Naive thymus-derived CD8-positive, alpha-beta T cell (primary cell): ENCODE measurements at places on chromosomes 16 and 17. TPM values are rescaled to one million over a fixed set of nuclear protein-coding genes. Genes with fewer than 3 reads are reported as not detected.

The RNF213 gene
- 328 TPM for total RNA-seq

The MEIOC gene
- not detected for total RNA-seq

GRCh38 chr17:19418251-19418992, 7.4 kb downstream of the RNF112 start:
- peaks cover 3% of the 10 kb centered on the region for H3K4me1 ChIP-seq
- H3K27ac ChIP-seq: no peak overlapping the region
- DNase-seq: no peak
- H3K4me3 ChIP-seq: no peak overlapping the region
- no peaks in the 10 kb centered on the region for H3K36me3 ChIP-seq
- H3K27me3 ChIP-seq: no peaks in the 10 kb centered on the region

- H3K27ac ChIP-seq: no peak overlapping the region
- no peak overlapping the region for H3K4me3 ChIP-seq
- no peaks in the 10 kb centered on the region for H3K4me1 ChIP-seq
- peaks cover 38% of the 10 kb centered on the region for H3K27me3 ChIP-seq
Observed at GRCh38 chr16:23213831-23214230, 31.3 kb downstream of the SCNN1G start.

The TM4SF5 gene
- total RNA-seq: not detected

- no peak overlapping the region for H3K4me3 ChIP-seq
- no peak for DNase-seq
- no peaks in the 10 kb centered on the region for H3K27me3 ChIP-seq
Observed at GRCh38 chr17:64773836-64774761, 112.0 kb upstream of the SMURF2 start.

The KIF2B gene
- total RNA-seq: not detected

- DNase-seq: no peak
- H3K36me3 ChIP-seq: no peaks in the 10 kb centered on the region
- H3K4me1 ChIP-seq: peaks cover 42% of the 10 kb centered on the region
- H3K4me3 ChIP-seq: no peak overlapping the region
- no peak overlapping the region for H3K27ac ChIP-seq
- H3K27me3 ChIP-seq: no peaks in the 10 kb centered on the region
Observed at GRCh38 chr16:56967733-56968132, 6.0 kb downstream of the CETP start.

The ERN2 gene
- not detected for total RNA-seq

DNA sequence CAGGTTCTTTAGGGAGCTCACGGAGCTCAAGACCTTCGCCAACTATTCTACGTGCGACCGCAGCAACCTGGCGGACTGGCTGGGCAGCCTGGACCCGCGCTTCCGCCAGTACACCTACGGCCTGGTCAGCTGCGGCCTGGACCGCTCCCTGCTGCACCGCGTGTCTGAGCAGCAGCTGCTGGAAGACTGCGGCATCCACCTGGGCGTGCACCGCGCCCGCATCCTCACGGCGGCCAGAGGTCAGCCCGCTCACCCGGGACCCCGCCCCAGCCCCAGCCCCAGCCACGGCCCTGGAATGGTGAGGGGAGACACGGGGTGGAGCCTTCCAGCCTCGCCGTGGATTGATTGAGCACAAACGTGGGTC, 13.5 kb downstream of the SARM1 start:
- DNase-seq: no peak
- H3K36me3 ChIP-seq: peaks cover 24% of the 10 kb centered on the region
- peaks cover 36% of the 10 kb centered on the region for H3K4me1 ChIP-seq

The TP53TG3C gene
- total RNA-seq: not detected

The SMIM36 gene
- total RNA-seq: not detected

DNA sequence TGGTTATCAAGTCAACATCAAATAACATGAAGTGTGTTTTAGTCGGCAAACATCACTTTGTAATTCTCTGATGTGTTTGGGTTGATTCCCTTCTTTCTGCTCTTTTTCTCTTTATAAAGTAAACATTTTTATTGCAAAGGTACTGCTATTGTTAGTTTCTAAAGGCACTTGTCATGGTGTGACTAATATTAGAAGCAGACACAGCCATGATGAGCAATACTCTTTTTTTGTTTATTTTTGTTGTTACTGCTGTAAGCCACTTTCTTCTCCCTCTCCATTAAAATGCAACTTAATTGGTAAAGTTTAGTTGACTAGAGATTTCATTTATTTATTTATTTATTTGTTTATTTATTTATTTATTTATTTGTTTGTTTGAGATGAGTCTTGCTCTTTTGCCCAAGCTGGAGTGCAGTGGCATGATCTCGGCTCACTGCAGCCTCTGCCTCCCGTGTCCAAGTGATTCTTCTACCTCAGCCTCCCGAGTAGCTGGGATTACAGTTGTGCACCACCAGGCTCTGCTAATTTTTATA, 424.7 kb downstream of the WWOX start:
- no peak overlapping the region for H3K4me3 ChIP-seq
- DNase-seq: no peak
- no peaks in the 10 kb centered on the region for H3K36me3 ChIP-seq
- no peak overlapping the region for H3K27ac ChIP-seq
- no peaks in the 10 kb centered on the region for H3K4me1 ChIP-seq

The KRTAP2-1 gene
- total RNA-seq: not detected

GRCh38 chr17:1413281-1413791, 13.3 kb upstream of the YWHAE start:
- H3K4me1 ChIP-seq: peaks cover 3% of the 10 kb centered on the region
- no peak for DNase-seq
- H3K27me3 ChIP-seq: no peaks in the 10 kb centered on the region
- H3K4me3 ChIP-seq: no peak overlapping the region
- no peak overlapping the region for H3K27ac ChIP-seq

DNA sequence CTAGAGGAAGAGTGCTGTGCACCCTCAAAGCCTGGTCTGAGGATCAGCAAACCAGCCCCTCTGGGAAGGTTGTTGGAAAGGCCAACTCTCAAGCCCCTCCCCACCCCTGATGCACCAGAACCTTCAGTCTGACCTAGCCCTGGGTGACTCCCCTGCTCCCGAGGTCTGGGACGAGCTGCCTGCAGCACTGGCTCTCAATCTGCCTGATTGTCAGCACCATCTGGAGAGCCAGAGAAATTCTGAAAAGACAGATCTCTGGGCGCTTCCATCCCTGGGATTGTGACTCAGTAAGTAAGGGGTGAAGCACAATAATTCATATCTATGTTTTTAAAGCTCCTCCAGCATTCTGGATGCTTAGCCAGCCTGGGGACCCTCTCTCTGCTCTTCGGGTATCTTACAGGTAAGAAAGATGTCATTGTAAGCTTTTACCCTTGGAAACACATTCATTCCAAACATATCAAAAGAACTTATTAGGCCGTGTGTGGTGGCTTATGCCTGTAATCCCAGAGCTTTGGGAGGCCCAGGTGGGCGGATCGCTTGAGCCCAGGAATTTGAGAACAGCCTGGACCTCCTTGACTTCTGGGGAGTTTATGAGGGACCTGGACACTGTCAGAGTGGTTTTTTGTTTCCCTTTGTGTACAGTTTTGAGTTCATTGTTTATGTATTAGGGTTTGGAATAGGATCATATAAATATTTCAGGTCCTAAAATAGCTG, 147.5 kb downstream of the KCNJ12 start:
- peaks cover 4% of the 10 kb centered on the region for H3K27me3 ChIP-seq
- H3K4me1 ChIP-seq: no peaks in the 10 kb centered on the region
- no peak for DNase-seq

DNA sequence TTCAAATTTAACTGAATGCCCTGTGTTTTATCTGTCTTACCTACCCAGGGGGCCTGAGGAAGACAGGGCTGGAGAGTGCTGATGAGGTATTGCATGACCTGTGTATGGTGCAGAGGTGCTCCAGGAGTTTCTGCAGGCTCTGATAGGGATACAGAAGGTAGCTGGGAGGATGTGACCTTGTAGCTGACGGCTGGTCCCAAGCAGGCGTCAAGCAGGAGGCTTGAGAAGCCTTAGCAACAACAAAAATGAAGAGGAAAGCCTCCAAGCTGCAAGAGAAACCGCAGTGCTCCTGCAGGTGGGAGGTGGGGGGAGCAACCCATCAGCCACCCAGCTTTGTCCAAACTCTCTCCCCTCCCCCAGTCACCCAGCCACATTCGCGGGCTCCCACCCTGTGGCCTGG, 40.4 kb downstream of the LAT start:
- no peaks in the 10 kb centered on the region for H3K27me3 ChIP-seq
- no peak for DNase-seq
- H3K27ac ChIP-seq: peak overlapping the region; percentile 93

DNA sequence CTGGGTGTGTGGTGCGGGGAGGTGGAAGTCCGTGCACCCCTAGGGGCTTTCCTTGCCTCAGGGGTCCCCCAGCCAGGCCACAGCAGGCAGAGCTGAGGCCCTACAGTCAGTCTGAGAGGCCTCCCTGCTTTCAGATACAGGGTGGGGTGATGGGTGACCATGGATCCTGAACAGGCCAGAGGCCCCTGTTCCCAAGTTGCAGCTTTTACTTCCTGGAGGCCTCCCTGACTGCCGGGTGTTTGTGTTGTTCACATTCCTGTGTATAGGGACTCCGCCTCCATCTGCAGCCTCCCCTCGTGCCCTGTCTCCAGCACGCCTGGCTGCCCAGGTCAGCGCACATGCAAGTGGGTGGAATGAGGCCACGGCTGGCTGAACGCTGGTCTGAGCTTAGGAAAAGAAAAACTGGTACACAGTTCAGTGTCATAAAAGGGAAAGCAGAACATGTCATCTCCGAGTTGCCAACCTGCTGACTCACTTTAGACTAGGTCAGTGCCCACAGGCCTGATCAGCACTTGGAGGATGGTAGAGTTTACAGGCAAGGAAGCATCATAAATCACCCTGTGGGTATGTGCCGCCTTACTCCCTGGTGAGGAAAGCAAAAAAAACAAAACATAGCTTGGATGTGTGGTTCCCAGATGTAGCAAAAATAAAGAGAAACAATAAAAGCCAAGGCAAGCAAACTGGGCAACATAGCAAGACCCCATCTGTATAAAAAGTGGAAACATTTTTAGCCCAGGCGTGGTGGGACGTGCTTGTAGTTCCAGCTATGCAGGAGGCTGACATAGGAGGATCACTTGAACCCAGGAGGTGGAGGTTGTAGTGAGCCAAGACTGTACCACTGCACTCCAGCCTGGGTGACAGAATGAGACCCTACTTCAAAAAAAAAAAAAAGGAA, 6.2 kb upstream of the SLC7A6 start:
- no peak for DNase-seq
- H3K36me3 ChIP-seq: peaks cover 26% of the 10 kb centered on the region
- peaks cover 3% of the 10 kb centered on the region for H3K4me1 ChIP-seq
- H3K4me3 ChIP-seq: no peak overlapping the region
- H3K27ac ChIP-seq: peak overlapping the region; percentile 9

GRCh38 chr17:7729816-7730215, 12.3 kb downstream of the DNAH2 start:
- no peaks in the 10 kb centered on the region for H3K4me1 ChIP-seq
- no peaks in the 10 kb centered on the region for H3K36me3 ChIP-seq
- H3K27ac ChIP-seq: no peak overlapping the region
- H3K4me3 ChIP-seq: no peak overlapping the region
- no peak for DNase-seq

DNA sequence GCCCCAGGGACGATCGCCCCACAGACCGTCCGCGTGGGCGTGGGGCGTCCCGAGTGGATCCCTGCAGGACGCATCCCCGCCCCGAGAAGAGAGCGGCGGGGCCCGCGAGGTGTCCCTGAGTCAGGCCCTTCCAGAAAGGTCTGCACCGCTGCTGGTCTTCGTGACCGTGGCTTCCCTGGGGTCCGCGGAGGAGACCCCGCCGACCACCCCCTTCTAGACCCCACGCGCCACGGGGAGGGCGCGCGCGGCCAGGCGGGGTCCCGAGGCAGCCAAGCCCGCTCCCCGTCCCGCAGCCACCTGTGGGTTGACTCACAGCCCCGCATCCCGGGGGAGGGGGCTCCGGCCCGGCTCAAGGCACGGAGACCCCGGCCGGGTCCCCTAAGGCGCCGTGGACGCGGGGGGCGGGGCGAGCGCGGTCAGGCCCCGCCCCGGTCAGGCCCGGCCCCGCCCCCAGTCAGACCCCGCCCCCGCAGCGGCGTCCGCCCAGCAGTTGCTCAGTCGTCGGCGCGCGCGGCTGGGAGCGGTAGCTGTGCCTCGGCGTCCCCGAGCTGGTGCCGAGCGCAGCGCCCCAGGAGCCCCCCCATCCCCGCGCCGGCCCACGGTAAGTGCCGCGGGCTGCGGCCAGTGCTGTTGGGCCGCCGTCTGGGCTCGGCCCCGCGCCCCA, at the start of gene BAIAP3:
BAIAP3 (plus strand) TSS at position 497 of the 664 bp plus-strand sequence. CDS start 4,905 bp downstream, outside the sequence.
- no peak within 1 kb of the TSS for H3K27ac ChIP-seq
- H3K36me3 ChIP-seq: no peaks in the 10 kb centered on the region
- peak within 1 kb of the TSS; percentile 75 for H3K4me3 ChIP-seq
- DNase-seq: peak; percentile 74

DNA sequence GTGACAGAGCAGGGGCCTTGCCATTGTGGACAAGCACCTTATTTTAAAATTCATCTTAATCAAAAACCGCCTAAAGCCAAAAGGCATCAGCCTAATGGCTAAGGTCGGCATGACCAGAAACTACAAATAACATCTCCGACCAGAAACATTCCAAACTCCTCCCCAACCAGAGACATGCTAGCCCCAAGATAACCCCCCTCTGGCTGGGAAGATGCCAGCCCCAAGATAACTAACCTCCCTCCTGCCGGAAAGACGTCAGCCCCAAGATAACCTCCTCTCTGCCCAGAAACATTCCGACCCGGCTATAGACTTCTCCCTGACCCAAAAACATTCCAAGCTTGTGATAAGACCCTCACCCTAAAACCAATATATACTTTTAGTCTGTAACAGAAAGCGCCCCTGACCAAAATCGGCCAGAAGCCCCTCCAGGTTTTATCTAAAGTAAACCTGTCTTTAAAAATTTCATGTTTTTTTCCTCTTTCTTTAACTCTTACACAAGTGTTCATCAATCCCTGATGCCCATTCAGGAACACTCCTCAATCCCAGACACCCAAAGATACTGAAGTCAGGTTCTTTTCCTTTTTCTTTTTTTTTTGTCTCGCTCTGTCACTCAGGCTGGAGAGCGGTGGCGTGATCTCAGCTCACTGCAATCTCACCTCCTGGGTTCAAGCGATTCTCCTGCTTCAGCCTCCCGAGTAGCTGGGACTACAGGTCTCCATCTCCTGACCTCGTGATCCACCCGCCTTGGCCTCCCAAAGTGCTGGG, 32.7 kb downstream of the TLE7 start:
- H3K4me1 ChIP-seq: peaks cover 36% of the 10 kb centered on the region
- H3K27ac ChIP-seq: no peak overlapping the region
- H3K36me3 ChIP-seq: no peaks in the 10 kb centered on the region
- H3K27me3 ChIP-seq: peaks cover 43% of the 10 kb centered on the region
- H3K4me3 ChIP-seq: no peak overlapping the region
- no peak for DNase-seq

DNA sequence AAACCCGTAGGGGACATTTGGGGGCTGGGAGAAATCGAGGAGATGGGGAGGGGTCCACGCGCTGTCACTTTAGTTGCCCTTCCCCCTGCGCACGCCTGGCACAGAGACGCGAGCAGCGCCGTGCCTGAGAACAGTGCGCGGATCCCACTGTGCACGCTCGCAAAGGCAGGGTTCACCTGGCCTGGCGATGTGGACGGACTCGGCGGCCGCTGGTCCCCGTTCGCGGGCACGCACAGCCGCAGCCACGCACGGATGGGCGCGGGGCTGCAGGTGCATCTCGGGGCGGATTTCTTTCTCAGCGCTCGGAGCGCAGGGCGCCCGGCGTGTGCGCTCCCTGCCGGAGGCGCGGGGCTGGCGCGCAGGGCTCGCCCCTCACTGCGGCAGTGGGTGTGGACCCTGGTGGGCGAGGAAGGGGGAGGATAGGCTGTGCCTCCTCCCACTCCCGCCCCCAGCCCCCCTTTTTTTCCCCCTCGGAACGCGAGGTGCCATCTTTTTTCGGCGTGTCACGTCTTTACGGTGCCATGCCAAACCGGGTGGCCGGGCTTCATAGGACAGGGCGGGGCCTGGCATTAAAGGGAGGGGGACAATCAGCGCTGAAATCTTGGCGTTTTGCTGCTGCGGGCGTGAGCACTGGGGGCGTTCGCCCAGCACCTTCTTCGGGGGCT, 1.1 kb downstream of the MAPT start:
- no peak overlapping the region for H3K27ac ChIP-seq
- peak; percentile 38 for DNase-seq
- no peaks in the 10 kb centered on the region for H3K36me3 ChIP-seq
- peak overlapping the region; percentile 82 for H3K4me3 ChIP-seq
- peaks cover 23% of the 10 kb centered on the region for H3K4me1 ChIP-seq

The ACAP1 gene
- total RNA-seq: 450 TPM
